Stimulated activated CD4-positive, alpha-beta T cell treated with anti-CD3 and anti-CD28 coated beads, TNF-alpha, amount 100 ng/mL, for 1 hour (primary cell): ENCODE measurements at places on chromosomes 5 and 9.

DNA sequence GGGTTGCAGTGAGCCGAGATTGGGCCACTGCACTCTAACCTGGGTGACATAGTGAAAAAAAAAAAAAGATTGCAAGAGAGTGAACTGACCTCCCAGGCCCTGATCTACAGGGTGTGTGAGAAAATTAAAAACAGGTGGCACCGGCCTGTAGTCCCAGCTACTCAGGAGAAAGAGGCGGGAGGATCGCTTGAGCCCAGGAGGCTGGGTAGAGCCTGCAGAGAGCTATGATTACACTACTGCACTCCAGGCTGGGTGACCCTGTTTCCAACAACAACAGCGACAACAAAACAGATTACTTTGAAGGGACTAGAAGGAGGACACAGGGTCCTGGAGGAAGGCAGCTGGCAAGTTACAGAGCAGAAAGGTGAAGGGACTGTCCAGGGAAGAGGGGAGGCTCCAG lies 42.2 kb upstream of the FABP6 start:
- DNase-seq, result no peak

DNA sequence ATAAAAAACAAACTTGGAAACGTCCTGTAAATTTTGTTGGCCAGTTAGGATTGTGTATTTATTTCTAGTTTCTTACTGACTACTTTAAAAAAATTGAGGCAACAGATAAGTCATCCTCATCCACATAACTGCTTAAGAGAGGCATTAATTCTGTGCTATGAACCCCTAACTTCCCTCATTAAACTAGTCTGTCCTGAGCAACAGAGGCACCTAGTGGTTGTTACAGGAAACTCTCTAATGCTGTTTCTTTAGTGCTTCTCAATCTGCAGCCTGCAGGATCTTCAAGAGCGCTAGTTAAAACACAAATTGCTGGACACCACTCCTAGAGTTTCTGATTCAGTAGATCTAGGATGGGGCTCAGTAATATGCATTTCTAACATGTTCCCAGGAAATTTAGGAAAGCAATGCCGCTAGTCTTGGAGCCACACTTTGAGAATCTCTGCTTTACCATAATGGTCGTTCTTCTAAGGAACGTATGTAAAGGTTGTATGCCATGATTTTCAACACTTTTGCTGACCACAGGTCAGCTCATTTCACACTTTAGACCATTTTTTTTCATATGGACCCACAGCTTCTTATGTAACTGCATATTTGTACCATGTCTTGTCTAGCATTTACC lies 410.1 kb upstream of the SMARCA2 start:
- DNase-seq, result no peak

DNA sequence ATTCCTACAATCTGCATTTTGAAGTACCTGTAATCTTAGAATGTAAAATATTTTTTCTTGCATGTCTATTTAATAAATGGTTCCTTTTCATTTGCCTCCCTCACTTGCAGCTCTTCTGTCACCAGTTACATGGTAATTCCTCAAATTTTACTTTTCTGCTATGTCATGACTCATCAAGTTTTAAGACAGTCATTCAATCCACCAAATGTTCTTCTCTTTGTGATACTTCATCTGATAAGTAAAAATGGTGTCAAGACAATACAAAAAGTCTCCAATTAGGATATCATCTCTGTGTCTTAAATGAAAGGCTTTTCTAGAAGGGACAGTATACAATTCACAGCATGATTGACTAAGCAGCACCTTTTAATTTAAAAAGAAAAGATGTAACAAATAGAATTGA lies 104.9 kb upstream of the FTMT start:
- no peak for DNase-seq

DNA sequence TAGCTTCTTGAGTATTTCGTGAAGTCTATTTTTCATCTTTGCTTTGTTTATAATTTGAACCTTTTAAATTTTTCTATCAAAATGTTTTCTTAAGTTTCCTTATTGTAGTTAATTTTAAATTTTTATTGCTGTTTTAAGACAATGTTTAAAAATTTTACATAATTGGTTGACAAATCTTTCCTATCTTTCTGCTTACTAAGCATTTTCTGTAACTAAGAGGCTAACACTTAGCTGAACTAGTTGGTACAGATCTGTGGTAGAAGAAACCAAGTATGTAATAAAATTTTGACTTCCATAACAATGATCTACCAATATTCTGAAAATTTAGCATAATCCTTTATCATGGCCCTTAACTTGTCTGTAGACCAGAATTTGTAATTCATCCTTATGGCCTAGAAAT lies 32.3 kb upstream of the TNPO1 start:
- no peak for DNase-seq

GRCh38 chr9:93968451-93969327 lies 13.5 kb upstream of the BARX1 start:
- no peak for DNase-seq

DNA sequence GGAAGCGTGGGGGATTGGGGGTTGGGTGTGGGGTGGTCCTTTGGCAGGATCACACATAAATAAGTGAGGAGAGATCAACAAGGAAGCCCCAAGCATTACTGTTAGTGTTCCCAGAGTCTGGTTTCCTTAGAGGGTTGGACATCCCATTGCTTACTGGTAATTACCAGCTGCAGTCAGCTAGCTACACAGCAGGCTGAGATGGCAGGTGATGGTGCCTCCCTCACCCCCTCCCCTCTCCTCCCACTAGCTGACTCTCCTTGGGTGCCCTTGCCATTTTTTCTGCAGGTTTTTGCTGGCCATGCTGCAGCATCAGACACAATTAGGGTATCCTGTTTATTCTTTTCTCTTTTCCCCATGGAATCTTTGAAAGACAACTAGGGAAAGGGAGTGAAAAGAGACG lies 107.5 kb upstream of the TLR4 start:
- no peak for DNase-seq

- no peak for DNase-seq
Observed at GRCh38 chr9:2109069-2109650, 94.0 kb downstream of the SMARCA2 start.

DNA sequence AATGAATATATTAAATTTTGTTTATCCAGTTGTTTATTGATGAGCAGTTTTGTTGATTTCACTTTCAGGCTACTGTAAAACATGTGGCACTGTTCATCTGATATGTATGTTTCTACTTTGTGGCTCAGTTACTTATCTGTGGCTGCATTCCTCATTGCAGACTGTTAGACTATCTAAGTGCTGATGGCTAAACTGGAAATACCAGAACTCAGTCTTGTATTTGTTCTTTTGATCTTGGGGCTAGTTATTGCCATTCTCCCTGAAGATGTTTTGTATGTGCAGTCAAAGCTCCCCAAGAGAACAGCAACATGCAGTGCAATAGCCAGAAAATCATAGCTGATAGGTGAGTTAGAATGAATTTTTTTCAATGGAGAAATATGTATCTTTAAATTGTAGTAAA lies 162.2 kb downstream of the GADD45G start:
- no peak for DNase-seq

DNA sequence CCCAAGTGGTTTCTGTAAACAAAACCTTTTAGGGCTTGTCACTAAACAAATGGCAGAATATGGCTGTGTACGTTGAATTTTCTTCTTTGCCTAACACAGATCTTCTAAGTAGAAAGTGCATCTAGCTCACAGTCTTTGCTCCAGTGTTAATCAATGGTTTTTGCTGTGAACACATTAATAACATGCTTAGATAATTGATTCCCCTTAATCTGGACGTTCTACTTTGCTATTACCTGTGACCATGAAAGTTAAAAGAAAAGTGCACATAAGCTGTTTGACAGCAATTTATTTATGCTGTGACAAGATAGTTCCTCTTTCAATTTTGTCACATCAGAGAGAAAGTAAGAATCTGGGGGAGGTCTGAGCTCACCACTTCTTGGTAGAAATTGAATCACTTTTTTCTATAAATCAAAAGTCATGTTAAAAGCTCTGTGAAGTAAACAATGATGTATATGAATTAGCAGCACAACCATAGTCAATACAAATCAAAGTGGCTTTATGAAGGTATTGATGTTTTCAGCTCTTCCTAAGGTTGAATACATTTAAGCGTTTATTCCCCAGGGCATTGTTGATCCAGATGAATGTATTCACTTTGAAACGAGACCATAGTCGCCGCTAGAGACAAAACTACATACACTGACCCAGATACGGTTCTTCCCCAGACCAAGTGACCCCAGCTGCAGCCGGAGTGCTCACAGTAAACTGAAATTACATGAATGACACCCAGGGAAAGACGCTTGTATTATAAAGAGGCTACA lies 174.6 kb upstream of the ZNF608 start:
- no peak for DNase-seq

DNA sequence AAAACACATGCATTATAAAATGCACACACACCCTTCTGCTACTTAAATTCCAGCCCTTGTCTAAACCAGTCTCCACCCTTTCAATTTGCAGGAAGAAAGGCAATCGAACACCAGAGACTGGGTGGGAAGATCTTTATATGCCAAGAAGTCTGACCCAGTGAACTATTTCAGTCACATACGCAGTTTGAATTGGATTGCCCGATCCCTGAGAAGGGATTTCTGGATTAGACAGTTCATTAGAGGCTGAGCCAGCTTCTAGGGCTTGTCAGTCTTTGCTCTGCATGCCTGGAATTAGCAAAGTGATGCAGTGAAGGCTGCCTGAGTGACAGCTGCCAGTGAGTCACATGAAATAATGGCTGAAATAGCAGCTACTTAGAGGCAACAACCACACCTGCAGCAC lies 159.9 kb downstream of the PPP2R2B start:
- no peak for DNase-seq

GRCh38 chr5:15499528-15500324 lies at the start of gene FBXL7:
TSS of gene FBXL7 (plus strand) at chr5:15500180.
- no peak for DNase-seq

DNA sequence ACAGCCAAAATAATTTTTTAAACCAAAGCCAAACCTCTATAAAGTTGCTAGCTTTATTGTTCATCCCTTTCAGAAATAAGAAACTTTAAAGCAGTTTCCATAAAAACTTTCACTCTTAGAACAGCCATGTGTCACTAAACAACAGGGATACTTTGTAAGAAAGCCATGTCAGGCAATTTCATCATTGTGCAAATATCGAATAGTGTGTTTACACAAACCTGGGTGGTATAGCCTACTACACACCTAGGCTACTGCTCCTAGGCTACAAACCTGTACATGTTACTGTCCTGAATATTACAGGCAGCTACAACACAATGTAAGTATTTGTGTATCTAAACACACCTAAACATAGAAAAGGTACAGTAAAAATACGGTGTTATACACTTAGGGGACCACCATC lies 59.9 kb downstream of the TLE1 start:
- DNase-seq, result no peak

GRCh38 chr9:70553707-70554673 lies 139.5 kb upstream of the KLF9 start:
- DNase-seq, result no peak

DNA sequence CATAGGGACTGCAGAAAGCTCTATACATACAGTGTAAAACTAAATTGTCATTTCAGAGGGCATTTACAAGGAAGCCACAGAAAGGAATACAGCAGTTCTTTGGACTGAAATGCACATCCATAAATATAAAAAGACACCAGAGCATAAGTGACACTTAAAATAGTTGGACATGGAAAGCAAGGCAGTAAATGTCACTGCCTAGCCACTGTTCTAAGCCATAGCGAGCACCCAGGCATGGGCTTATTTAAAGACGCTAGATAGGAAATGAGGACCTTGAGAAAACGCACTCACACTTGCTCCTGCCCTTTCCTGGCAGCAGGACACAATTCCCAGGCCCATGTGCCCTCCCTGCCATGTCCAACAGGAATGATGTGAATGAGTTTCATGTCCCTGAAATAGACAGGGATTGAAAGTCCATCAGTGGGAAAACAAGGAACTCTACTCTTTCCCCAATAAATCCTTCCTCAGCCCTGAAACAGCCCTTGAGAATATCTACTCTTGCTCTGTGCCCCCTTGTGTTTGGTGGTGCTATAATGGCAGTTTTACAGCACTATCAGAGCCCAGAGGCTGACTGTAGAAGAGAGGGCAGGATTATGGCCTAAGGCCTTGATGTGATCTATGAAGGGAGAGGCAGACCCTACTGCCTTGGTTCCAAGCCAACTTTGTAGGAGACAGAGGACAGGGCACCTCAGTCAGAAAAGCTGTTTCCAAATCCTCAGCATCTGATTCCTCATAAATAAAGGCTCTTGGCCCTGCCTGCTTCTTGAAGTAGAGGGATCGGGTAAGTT lies 182.9 kb downstream of the SAXO1 start:
- DNase-seq, result no peak

- no peak for DNase-seq
Observed at GRCh38 chr9:36870960-36871359, 163.1 kb downstream of the PAX5 start.

DNA sequence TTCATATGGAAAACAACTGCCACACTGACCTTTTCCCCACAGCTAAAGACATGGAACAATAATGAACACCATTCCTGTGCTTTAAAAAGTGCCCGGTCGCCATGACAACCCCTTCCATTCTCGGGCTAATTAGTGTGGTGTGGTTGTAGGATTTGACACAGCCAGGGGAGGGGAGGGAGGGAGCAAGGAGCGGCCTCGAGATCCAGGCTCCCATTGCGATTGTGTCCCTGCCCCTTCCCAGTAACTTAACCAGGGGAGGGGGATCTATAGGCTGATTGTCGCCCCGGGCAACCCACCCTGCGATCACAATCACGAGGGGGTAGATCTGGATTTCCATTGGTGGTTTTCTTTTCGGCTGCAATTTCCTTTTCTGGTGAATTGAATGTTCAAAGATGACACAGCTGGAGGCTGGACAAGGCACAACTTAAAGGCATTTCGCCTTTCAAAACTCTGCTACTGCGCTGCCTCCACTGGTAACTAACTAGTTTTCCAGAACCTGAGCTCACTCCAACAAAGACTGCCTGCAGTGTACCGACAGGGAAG lies 96.7 kb upstream of the RETREG1 start:
- no peak for DNase-seq

GRCh38 chr9:114746591-114747346 lies 59.1 kb downstream of the TNFSF15 start:
- no peak for DNase-seq

GRCh38 chr9:134765785-134766184 lies 114.8 kb upstream of the FCN2 start:
- DNase-seq, result no peak

DNA sequence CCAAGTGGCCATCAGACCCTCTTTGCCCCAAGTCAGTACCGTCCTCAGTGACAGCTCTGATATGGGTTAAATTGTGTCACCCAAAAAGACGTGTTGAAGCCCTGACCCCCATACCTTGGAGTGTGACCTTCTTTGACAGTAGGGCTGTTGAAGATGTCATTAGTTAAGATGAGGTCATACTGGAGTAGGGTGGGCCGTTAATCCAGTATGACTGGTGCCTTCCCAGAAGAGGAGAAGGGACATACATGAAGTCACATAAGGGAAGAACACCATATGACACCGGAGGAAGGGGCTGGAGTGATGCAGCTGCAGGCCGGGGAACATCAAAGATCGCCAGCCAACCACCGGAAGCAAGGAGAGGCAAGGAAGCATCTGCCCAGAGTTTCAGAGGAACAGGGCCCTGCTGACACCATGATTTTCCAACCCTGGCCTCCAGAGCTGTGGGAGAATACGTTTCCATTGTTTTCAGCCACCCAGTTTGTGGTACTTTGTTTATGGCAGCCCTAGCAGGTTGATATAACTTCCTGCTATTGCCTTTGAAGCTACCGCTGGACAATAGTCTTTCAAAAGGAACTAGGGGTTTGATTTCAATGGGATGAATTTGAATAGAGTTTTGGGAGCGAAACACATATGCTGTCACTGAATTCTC lies 36.4 kb upstream of the CPEB4 start:
- no peak for DNase-seq

- DNase-seq, result no peak
Observed at GRCh38 chr9:16303506-16303905, 567.0 kb downstream of the BNC2 start.

- no peak for DNase-seq
Observed at GRCh38 chr5:67897431-67897830, 318.1 kb upstream of the PIK3R1 start.
